Activated CD4-positive, alpha-beta T cell treated with anti-CD3 and anti-CD28 coated beads, Interleukin-2, Interleukin-6, amounts not matched to agents 100 ng/mL and 50 ng/mL, durations not matched to agents 16 hours and 8 hours (primary cell): ENCODE measurements at places on chromosomes 1 and 21.
A peak's percentile ranks its signal among the peaks of the same experiment; 100 is the strongest.

- no peak for DNase-seq
These were observed 13.7 kb upstream of the PLPPR5 start for GRCh38 chr1:99018313-99018712.

DNA sequence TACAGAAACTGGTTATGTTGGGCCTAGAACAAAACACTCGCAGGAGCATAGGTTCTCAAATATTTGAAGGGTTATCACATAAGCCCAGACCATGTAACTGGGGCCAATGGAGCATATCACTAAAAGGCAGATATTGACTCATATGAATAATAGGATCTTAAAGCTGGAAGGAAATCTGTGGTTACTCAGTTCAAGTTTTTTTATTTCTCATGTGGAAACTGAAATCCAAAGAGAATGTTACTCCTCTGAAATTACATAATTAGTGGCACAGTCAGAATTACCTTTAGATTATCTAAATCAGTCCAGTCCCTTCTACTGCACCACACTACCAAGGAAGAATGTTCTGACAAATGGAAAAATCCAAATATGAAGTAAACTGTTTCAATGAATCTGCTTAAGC is 12.0 kb downstream of the SLAMF8 start:
- peak; percentile 11 for DNase-seq

DNA sequence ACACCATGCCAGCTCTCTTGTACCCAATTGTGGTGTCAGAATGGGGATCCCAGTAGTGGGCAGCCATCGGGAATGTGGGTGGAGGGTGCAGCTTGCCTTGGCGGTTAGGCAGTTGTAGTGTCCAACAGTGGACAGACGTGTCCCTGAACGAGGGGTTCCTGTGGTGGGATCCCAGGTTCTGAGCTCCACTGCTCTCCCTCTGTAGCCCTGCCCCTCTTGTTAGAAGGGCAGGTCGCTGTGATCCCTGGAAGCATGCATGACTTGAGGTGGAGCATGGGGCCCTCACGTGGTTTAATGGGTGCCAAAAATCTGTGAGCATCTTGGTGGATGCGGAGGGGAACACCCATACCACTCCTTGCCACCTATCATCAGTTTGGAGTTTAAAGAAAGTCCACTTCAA is 4.3 kb downstream of the GALNT2 start:
- no peak for DNase-seq

GRCh38 chr21:28325618-28326017 is 667.1 kb downstream of the LTN1 start:
- no peak for DNase-seq

GRCh38 chr1:214086945-214087344 is 99.2 kb downstream of the PROX1 start:
- DNase-seq: no peak

- no peak for DNase-seq
These were observed 593.3 kb upstream of the NCAM2 start for GRCh38 chr21:20404915-20405314.

DNA sequence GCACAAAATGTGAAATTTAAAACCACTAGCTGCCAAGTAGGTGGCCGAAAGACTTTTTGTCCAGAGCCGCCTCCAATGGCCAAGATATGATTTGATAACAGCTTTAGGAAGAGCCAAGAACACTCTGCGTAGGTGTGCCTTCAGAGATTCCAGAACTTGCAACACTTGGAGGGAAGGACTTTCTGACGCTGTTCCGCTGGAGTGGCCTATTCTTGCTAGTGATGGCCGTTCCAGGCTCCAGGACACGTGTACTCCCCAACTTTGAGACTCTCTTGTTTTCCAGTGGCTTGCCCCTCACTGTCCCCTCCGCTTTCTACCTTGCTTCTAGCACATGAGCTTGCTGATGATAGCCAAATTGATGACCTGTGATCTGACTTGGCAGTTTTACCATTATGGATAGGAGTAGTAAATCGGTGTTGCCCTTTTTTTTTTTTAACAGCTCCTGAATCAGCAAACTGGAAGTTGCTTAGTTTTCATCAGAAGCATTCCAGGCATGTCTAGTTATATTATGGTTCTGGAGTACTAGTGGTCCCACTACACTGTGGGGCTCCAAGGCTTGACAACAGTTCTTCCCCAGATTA is 1.0 kb downstream of the PRDX6 start:
- DNase-seq: no peak

DNA sequence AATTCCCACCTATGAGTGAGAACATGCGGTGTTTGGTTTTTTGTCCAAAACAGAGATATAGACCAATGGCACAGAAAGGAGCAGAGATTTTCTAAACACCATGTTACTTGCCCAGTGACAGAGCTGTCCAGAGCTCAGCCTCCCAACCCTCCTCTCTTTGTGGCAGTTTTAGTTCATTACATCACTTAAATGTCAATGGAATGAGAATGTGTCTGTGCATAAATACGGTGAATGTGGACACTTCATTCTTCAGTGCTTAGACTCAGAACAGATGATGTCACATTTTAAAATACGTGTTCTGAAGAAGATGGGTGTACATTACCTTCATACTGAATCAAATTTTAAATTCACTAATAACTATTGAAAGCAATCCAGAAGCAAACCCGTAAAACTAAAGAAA is 374.9 kb downstream of the DSCAM start:
- DNase-seq: no peak

DNA sequence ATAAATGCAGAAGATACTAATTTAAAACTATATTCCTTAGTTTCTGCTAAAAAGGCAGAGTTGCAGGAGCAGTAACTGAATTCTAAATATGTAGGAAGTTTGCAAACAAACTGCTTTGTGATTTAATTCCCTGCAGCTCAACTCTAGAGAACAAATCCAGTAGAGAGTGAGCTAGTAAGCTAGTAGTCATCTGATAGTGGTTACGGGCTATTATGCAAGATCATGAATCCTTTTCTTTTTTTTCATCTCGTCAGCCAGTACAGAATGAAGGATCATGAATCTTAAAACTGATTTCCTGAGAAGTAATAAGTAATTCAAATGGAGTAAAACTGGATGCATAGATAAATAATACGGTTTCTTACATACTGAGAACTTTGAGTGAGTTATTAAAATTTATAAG is 3.3 kb downstream of the DPH5 start:
- DNase-seq: no peak

DNA sequence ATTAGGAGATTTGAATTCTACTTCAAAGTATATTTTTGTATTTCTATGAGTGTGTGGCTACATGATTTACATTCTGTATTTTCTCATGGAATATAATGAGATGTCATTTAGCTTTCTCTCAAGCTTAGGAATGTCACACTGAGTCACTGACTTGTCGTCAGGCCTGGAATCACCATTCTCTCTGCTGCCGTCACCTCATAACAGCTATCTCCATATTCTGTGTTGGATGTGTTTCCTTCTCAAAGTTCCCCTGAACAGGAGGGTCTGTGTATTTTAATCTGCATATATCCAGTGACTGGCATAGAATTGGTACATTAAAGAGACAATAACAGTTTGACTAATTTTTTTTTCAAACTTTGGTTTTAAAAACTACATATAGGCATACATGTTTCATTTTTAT is 35.9 kb downstream of the LYPLAL1 start:
- no peak for DNase-seq

GRCh38 chr1:11860587-11860986 is 1.8 kb upstream of the NPPB start:
- DNase-seq: no peak

- no peak for DNase-seq
These were observed 75.4 kb downstream of the LRRC53 start for GRCh38 chr1:74437035-74437434.

DNA sequence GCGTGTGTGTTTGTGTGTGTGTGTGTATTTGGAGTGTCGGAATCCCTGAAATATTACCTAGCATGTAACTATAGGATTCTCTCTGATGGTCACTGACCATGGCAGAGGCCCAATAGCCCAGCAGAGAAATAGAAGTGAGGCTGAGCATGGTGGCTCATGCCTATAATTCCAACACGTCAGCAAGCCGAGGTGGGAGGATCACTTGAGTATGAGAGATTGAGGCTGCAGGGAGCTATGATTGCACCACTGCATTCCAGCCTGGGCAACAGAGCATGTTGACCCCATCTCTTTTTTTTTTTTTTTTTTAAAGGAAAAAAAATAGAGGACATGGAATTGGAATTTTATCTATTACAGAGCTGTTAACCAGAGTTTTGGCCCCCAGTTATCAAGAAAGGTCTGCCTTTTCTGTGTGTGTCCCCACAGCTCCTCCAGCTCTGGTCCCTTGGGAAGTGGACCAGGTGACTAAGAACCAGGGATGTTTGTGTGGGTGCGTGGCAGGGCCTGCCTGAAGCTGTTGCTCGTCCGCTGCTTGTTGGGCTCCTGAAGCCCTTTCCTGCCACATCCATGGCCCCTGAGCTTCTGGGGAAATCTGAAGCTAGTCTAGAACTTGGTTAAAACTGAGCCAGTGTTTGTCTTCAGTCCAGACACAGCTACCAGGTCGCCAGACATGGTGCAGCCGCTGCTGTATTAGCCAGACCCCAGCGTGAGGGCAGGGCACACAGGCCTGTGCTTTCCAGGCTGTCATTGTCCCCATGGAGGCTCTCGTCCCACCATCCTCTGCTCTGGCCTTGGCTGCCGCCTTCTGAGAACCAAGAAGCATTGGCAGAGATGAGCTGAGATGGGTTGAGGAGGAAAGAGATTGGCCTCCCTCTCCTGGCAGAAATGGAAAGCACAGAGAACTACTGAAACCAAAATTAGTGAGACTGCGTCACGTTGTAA is 25.5 kb downstream of the CAPN9 start:
- DNase-seq: no peak

GRCh38 chr1:226125831-226126230 is 60.7 kb downstream of the ACBD3 start:
- no peak for DNase-seq

GRCh38 chr1:23483321-23484252 is at the start of gene ASAP3:
Gene ASAP3 (minus strand): TSS chr1:23484179. CDS start chr1:23484133, 46 bp downstream.
- no peak for DNase-seq

DNA sequence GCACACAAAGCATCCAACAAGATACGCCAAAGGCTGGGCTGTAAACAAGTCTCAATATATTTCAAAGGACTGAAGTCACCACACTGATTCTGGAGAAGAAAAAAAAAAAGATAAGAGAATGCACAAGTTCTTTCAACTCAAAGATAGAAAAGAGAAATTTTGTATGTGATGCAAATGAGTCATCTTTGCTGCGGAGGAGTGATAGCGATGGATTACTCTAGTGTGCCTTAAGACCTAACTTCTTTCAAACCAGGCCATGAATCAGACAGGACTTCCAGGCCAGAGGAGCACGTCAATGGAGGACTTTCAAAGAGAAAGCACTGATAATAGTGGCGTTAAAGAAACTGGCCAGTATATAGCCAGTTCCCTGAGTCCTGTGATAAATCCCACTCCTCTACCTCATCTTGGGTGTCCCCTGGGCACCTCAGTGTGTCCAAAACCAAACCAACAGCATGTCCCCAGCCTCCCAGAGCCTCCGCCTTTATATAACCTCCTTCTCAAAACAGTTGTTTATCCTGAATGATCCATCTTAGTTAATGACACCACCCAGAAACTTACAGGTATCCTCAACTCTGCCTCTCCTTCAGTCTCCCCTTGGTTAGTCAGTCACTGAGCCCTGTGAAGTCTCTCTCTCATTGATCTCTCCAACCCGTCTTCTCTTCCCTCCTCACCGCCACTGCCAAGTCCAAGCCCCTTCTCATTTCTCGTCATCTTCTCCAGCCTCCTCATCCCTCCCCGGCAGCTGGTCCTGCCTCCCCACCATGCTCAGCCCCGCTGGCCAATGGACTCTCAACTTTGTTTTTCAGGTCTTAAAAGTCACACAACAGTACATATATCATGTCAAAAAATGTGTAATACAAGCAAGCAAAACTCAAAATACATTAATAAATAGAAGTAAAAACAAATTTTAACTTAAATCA is 47.2 kb upstream of the IFFO2 start:
- peak; percentile 18 for DNase-seq

- no peak for DNase-seq
These were observed 591.0 kb downstream of the ADGRL2 start for GRCh38 chr1:82391712-82392111.

DNA sequence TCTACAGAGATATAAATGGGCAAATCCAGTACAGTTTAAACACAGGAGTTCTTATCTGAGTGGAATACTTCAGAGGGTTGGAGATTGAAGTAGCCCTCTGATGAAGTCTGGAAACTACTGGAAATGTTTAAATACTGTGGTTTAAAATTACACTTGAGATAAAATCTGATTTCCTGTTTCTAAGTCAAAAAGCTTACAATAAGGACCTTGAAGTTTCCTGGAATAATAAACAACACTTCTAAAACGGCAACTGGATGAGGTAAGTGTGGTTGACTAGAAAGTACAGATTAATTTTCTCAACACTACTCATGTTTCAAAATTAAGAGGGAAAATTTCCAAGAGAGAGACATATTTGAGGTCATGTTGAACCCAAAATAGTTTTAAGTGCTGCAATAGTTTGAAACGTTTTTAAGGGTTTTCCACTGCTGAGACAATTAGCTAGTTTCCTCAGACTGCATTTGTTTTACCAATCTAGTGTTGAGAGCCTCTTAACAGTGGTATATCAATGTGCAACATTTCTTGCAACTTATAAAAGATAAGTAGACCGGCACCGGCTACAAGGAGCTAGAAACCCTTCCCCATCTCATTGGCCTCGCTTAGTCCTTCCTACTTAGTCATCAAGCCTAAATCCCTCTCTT is 27.4 kb downstream of the KCNA3 start:
- peak; percentile 81 for DNase-seq

- DNase-seq: no peak
These were observed 4.9 kb upstream of the TRIM63 start for GRCh38 chr1:26072305-26072704.
